A549 treated with CORT108297 at 1 μM for 4 hours (cell line): ENCODE measurements at places on chromosomes 12 and 14. TPM values are rescaled to one million over a fixed set of nuclear protein-coding genes. Genes with fewer than 3 reads are reported as not detected.

Gene SRRM4
- total RNA-seq = not detected in 5 replicates

Gene INHBC
- total RNA-seq = 0.05 to 0.08 TPM in 2 of 5 replicates, not detected in the others

Gene DPF3
- total RNA-seq = 0.11 to 0.22 TPM (median 0.13 TPM) in 5 replicates

Gene CLEC1B
- not detected in 5 replicates for total RNA-seq

Gene RPL10L
- not detected in 5 replicates for total RNA-seq

Gene RAD9B
- total RNA-seq = 0.15 to 0.38 TPM (median 0.17 TPM) in 5 replicates

Gene EPS8
- total RNA-seq = 29.8 to 44.0 TPM (median 42.8 TPM) in 5 replicates

Gene NINJ2
- total RNA-seq = 0.30 to 0.89 TPM (median 0.71 TPM) in 5 replicates

Gene ATXN3
- 21.2 to 45.6 TPM (median 24.4 TPM) in 5 replicates for total RNA-seq

Gene OASL
- total RNA-seq = 3.5 to 5.0 TPM (median 4.5 TPM) in 5 replicates

Gene EFS
- not detected in 5 replicates for total RNA-seq

Gene RTN1
- total RNA-seq = 0.02 to 0.06 TPM in 2 of 5 replicates, not detected in the others

Gene RASSF9
- 0.37 to 0.67 TPM (median 0.63 TPM) in 5 replicates for total RNA-seq

Gene ARMH4
- total RNA-seq = 0.55 to 0.84 TPM (median 0.69 TPM) in 5 replicates

Gene ATF7
- 16.3 to 18.9 TPM (median 17.7 TPM) in 5 replicates for total RNA-seq

Gene CACNA2D4
- not detected in 5 replicates for total RNA-seq

Gene DACT1
- total RNA-seq = 0.50 to 0.65 TPM (median 0.59 TPM) in 5 replicates

Gene EPYC
- total RNA-seq = not detected in 5 replicates

Gene PEBP1
- 228 to 291 TPM (median 284 TPM) in 5 replicates for total RNA-seq

Gene NOS1
- total RNA-seq = 0.46 to 0.69 TPM (median 0.62 TPM) in 5 replicates

Gene FAIM2
- total RNA-seq = 0.02 TPM in 1 of 5 replicates, not detected in the others

Gene TC2N
- 0.54 to 0.70 TPM (median 0.64 TPM) in 5 replicates for total RNA-seq

Gene TBX5
- not detected in 5 replicates for total RNA-seq

Gene PAWR
- total RNA-seq = 31.7 to 75.8 TPM (median 59.5 TPM) in 5 replicates

Gene LHX5
- 0.02 TPM in 1 of 5 replicates, not detected in the others for total RNA-seq
